ENCODE measurements at places on chromosomes 6 and 20. TPM values are rescaled to one million over a fixed set of nuclear protein-coding genes. Genes with fewer than 3 reads are reported as not detected.

IRF4 gene
- 0.32 TPM for total RNA-seq

ZNF391 gene
- total RNA-seq = 0.97 TPM

DNA sequence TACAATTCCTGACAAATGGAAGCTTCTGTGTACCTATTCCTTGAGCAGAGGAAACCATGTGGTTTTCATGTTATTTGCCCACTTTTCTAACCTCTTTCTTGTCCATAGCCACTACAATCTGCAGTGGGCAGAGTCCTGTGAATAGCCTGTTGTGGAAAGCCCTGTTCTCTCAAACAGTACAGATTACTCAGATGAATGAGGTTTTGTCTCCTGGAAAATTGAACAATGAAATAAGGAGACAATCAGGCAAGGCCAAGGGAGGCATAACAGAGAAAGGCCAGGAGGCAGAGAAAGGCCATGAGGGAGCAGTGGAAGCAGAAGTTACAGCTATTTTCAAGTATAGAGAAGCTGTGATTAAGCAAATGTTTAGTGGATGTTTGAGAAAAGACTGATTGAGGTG, 189.3 kb downstream of the GRIK2 start:
- DNase-seq = no peak

GRCh38 chr6:151002057-151002450, 136.6 kb downstream of the MTHFD1L start:
- no peak for DNase-seq

DNA sequence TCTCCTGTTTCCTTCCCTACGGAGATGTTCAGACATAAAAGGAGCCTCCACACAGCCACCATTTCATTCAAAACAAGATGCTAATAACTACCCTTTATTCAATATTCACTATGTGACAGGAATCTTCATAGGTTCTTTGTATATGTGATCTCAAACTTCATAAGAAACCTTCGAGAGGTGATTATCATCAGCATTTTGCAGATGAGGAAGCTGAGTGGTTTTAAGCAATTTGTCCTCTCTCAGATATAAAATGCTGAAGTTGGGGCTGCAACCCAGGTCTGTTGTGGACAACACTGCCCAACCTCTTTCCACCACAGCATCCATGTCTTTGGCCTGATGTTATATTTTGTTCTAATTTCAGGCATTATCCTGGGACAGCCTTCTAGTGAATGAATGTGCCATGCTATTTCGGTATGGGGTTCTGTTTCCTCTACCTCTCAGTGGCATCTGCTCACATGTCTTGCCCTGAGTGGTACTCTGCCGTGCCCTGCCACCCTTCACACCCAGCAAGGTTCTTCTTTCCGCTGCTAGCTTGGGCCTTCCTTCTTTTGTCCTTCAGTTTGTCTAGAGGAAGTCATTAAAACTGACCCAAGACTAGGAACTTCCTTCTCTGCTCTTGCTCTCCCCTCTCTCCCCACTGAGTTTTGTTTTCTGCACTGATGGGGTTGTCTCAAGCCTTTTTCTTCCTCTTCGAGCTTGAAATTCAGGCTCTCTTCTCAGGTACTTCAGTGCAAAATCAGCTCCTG, 300.9 kb upstream of the PRDM1 start:
- no peak for DNase-seq

Data from left ventricle myocardium superior (tissue), 1 donor.